ENCODE measurements at places on chromosomes 16 and 17.

GRCh38 chr17:45164734-45165269, 3.1 kb downstream of the HEXIM2 start:
- no peak overlapping the region for H3K4me3 ChIP-seq
- peaks cover 15% of the 10 kb centered on the region for H3K4me1 ChIP-seq

- no peak for DNase-seq
- H3K27ac ChIP-seq, result no peak overlapping the region
- no peaks in the 10 kb centered on the region for H3K27me3 ChIP-seq
- H3K4me1 ChIP-seq, result peaks cover 8% of the 10 kb centered on the region
- H3K36me3 ChIP-seq, result peaks cover 28% of the 10 kb centered on the region
Observed at GRCh38 chr16:30924076-30924912, 922 bp downstream of the FBXL19 start.

DNA sequence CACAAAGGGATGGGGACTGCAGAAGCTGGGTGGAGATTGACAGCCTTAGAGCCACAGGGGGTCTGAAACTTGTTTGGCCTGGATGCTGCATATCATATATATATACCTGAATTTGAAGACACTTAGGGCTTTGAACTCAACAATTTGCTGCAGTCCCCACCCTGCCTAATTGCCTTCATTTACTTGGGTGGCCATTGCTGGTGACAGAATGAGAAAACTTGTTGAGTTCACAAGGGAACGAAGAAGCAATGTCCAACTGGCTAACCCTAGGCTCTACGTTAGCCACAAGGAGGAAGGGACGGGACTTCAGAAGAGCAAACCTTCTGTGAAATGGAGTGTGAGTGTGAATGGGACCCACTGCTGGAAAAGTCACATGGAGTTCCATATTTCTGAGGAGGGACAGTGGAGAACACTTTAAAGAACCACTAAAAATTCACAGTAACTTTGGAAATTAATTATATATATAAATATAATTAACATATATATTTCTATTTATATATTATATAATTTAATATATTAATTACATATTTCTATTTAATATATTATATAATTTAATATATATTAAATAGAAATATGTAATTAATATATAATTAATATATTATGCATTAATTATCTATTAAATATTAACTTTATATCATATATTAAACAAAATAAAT, 215.3 kb upstream of the SOX9 start:
- H3K4me3 ChIP-seq, result no peak overlapping the region
- no peaks in the 10 kb centered on the region for H3K36me3 ChIP-seq
- DNase-seq, result no peak
- H3K27ac ChIP-seq, result no peak overlapping the region
- no peaks in the 10 kb centered on the region for H3K27me3 ChIP-seq

DNA sequence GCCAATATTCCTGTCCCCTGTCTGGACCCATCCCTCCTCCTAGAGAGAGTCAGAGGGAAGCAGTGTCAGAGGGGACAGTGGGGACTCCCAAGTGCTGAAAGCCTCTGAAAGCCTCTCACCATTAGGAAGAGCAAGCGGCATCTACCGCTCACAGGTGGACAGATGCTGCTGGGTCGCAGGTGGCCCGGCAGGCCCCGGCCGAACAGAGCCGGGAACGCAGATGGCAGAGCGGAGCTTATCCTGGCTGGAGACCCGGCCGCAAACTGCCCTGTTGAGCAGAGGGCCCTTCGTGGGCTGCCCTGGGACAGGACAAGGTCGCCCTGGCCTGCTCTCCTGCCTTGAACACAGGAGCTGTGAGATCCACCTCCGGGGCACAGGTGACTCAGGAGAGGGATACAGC, 23.0 kb upstream of the NAT9 start:
- H3K36me3 ChIP-seq, result peaks cover 62% of the 10 kb centered on the region
- H3K4me1 ChIP-seq, result no peaks in the 10 kb centered on the region
- DNase-seq, result no peak

DNA sequence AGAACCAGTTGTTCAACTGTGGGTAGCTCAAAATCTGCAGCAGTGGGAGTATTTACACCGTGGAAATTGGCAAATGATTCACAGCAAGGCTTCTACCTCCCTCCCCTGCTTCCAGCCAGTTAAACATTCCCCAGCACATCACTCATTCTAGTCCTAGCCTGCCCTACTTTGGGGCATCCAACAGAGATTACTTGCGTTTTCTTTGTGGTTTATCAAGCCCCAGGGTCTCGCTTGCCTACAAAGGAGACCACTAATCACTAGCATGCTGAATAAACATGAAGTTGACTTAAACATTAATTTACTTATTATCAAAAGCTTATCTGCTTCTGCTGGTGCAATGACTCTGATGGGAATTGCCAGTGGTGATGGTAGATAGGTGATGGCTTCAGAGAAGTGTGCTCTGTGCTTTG, 94.5 kb downstream of the MARF1 start:
- H3K36me3 ChIP-seq, result no peaks in the 10 kb centered on the region
- peaks cover 2% of the 10 kb centered on the region for H3K4me1 ChIP-seq
- no peak overlapping the region for H3K4me3 ChIP-seq
- no peak for DNase-seq

DNA sequence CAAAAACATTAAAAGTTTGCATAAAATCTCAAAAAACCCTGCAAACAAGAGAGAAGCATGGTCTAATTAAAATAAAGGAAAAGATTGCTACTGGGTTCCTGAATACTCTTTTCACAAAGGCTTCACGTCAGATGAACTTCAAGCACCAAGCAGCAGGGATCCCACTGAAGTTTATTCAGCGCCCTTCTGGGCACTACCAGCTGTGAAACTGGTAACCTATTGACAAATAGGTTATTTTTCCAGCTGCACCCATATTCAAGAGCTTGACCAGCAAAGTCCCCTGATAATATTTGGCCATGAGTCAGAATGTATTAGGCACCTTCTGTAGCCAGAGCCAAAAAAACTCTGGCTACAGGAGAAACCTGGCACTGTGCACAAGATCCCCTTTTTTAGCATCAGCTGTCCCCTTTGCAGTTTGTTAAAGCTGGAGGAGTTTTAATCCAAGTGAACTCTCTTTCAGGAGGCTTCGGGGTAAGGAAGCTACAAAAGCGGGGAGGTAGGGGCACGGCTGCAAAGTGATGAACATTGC, 60.3 kb downstream of the GRIN2A start:
- DNase-seq, result no peak
- no peak overlapping the region for H3K4me3 ChIP-seq
- H3K36me3 ChIP-seq, result no peaks in the 10 kb centered on the region
- H3K27me3 ChIP-seq, result peaks cover 9% of the 10 kb centered on the region

GRCh38 chr17:41547921-41548843, 20.1 kb upstream of the KRT19 start:
- peaks cover 32% of the 10 kb centered on the region for H3K4me1 ChIP-seq
- DNase-seq, result no peak
- peak overlapping the region; percentile 19 for H3K4me3 ChIP-seq
- no peak overlapping the region for H3K27ac ChIP-seq
- H3K27me3 ChIP-seq, result peaks cover 20% of the 10 kb centered on the region
- H3K36me3 ChIP-seq, result no peaks in the 10 kb centered on the region

GRCh38 chr16:69105501-69106361, at the start of gene HAS3:
Gene HAS3 (plus strand): TSS chr16:69105653. CDS start chr16:69109396, 3,743 bp downstream.
- H3K27ac ChIP-seq, result no peak within 1 kb of the TSS
- peaks cover 5% of the 10 kb centered on the region for H3K36me3 ChIP-seq
- peak within 1 kb of the TSS; percentile 32 for H3K4me3 ChIP-seq
- peaks cover 27% of the 10 kb centered on the region for H3K4me1 ChIP-seq
- H3K27me3 ChIP-seq, result peaks cover 37% of the 10 kb centered on the region

Measured in large intestine (tissue), 12 donors.